Panc1 (cell line): ENCODE measurements at places on chromosomes 3 and 15.

DNA sequence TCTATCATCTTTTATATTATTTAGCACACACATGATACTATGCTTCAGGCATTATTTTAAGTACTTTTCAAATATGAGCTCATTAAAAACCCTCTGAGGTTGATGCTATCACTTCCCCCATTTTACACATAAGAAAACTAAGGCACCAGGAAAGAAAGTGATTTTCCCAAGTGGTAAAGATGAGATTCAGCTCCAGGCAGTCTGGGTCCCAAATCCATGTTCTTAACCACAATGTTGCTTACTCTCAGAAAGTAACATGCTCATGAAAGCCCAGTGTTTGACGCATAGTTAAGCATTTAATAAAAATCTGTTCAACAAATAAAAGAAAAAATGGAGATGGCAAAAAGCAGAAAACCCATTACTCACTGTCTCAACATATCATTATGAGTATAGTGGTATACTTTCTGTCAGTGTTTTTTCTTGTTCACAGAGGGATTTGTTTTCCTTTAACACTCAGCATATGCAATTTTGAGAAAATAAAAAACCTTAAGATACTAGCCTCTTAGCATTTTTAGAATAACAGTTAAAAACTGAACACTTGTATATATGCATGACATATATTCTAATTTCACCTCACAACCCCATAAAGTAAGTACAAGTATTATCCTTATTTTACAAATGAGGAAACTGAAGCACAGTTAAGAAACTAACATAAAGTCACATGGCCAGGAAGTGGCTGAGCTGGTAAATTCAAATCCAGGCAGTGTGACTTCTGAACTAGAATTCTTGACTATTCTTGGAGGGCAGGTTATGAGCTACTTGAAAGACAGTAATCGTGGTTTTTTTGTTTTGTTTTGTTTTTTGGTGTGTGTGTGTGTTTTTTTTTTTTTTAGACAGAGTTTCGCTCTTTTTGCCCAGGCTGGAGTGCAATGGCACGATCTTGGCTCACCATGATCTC is 10.4 kb downstream of the PEAK1 start:
- no peak for DNase-seq

GRCh38 chr3:136042608-136043221 is 77.2 kb downstream of the PPP2R3A start:
- DNase-seq = peak; percentile 15

- no peak for DNase-seq
Observed at GRCh38 chr3:153003862-153004261, 158.2 kb upstream of the RAP2B start.

DNA sequence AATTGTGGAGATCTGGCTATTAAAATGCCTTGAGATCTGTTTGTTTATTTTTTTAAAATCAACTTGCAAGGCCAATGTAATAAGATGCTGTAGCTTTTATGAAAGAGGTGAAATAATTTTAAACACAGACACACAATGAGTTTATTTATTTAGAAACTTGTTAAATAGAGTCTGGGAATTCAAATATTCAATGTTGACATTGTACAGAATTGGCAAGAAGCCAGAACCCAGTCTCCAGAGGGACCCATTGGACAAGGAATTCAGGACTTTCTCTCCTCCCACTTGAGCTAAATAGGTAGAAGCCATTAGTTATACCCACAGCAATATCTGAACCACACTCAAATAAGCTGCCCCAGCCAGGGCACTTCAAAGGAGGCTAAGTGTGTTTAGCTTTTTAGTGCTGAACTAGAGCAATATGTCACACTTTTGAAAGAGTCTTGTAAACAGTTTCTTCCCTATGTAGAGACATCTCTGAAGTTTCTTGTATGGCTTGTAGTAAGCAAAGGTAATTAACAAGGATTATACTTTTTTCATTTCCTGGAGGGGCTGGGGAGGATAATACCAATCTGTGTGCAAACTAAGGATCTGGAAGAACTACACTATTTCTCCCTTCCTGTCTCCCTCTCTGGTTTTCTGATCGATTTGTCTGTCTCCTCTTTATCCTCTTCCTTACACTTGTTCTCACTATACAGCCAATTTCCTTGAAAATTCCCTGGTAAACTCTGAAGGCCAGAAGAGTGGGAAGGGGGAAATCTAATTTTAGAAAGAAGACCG is 6.0 kb downstream of the MECOM start:
- no peak for DNase-seq

- DNase-seq = peak; percentile 15
Observed at GRCh38 chr15:84840741-84841429, 23.7 kb downstream of the ALPK3 start.

- no peak for DNase-seq
Observed at GRCh38 chr15:95763426-95763825, 567.1 kb upstream of the NR2F2 start.

- no peak for DNase-seq
Observed at GRCh38 chr3:95738045-95738444, 1076.3 kb upstream of the EPHA6 start.

- DNase-seq = peak; percentile 2
Observed at GRCh38 chr3:78941587-78941986, 826.2 kb downstream of the ROBO1 start.

DNA sequence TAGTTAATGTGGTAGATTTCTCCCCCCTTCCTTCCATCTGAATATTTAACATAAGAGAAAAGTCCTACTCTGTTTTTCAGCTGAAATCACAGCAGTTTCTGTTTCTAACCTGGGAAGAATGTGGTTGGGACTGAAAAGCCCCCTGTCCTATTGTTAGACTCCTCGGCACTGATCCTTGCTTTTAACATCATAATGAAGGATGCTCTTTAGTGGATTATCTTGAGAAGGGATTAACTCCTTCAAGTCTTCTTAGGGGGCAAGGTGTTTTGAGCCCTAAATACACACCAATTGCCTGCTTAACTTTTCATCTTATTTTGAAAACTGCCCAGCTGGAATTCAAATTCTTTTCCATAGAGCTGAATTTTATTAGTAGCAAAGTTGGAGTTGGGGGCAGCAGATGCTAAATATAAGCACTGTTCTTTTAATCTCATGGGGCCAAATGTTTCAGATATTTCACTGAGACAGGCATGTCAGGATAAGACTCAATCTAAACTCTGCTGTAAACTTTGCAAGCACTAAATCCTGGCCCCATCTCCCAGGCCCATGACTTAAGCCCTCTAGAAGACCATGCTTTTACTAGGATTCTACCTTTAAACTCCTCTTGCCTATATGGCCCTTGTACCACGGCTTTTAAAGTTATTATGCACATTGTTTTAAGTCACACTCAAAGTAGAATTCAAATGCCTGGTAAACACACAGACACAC is 243.2 kb upstream of the NR2F2 start:
- no peak for DNase-seq

DNA sequence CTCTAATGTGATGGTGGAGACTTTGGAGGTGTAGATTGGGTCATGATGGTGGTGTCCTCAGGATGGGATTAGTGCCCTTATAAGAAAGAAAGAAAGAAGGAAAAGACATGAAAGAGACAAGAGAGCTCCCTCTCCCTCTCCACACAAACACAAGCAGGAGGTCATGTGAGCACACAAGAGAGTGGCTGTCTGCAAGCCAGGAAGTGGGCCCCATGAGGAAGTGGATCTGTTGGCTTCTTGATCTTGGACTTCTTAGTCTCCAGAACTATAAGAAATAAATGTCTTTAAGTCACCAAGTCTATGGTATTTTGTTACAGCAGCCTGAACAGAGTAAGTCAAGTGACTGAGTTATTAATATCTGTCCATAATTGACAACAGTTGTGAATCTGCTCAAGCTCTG is 17.1 kb downstream of the IQCB1 start:
- no peak for DNase-seq

DNA sequence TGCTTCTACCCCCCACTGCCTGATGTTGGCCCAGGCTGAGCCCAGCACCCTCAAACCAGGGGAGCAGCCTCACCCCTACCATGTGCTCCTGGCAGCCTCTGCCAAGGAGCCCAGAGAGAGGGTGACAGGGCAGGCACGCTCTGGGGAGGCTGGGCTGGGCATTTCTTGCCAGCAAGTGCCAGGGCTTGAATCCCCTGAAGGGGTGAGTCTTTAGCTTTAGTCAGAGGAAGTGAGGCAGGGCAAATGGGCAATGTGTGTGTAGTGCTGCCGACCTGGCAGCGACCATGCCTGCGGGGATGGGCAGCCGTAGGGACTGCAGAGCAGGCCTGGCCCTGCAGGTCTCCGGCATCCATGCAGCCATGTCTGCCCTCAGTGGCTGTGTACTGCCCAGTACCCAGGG is 18.1 kb downstream of the DUSP7 start:
- no peak for DNase-seq

- DNase-seq = no peak
Observed at GRCh38 chr3:87006844-87007439, 16.0 kb upstream of the VGLL3 start.

GRCh38 chr3:47515864-47516319 is 2.4 kb upstream of the ELP6 start:
- DNase-seq = no peak

GRCh38 chr15:86432861-86433260 is 353.2 kb downstream of the AGBL1 start:
- no peak for DNase-seq

GRCh38 chr3:111548092-111548491 is 6.1 kb downstream of the CD96 start:
- DNase-seq = no peak

DNA sequence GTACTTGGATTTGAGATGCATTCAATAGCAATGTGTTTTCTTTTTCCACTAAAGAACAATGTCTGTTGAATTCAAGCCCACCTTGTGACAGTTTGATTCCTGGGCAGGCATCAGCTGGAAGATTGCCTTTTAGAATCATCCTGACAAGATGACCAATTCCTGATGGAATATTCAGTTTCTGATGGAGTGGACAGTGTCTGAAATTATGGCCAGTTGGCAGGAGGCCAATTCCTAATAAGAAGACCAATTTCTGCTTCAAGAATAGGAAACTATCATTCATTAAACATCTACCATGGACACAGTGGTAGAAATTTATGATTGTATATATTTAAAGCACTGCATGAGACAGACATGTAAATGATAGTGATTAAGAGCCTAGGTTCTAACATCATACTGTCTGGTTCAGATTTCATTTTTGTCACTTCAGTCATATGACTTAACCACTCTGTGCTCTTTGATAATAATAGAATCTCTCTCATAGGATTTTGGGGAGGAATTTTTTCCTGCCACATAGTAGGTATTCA is 133.6 kb downstream of the CLSTN2 start:
- DNase-seq = no peak

- DNase-seq = no peak
Observed at GRCh38 chr3:122680475-122681283, at the start of gene PARP14. PARP14 (plus strand) TSS chr3:122680839; CDS start chr3:122680884, 45 bp downstream.

- DNase-seq = no peak
Observed at GRCh38 chr15:80010131-80010673, 39.2 kb upstream of the BCL2A1 start.

GRCh38 chr15:71893691-71894090 is 83.3 kb downstream of the NR2E3 start:
- no peak for DNase-seq
